ENCODE measurements at places on chromosomes 2 and 18.

DNA sequence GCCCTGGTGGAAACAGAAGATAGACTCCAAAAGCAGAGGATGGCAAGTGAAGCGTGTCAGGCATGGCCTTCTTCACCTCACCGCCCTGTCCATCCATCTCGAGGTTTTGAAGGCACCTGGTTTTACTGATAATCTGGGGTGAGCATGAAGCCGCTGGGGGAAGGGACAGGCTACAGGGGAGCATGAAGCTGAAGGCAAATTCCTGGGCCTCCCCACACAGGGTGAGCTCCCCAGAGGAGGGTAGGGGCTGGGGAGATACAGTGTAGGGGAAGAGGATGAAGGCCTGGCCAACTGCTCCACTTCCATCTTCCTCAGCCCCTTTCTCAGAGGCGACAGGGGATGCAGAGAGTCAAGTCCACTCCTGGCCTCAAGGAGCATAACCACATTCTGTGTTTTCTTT, 228.3 kb upstream of the SMAD2 start:
- DNase-seq: no peak

GRCh38 chr2:225600865-225601264, 201.4 kb downstream of the NYAP2 start:
- DNase-seq: no peak

- DNase-seq: no peak
These were observed 53.9 kb downstream of the NGEF start for GRCh38 chr2:232959139-232959538.

DNA sequence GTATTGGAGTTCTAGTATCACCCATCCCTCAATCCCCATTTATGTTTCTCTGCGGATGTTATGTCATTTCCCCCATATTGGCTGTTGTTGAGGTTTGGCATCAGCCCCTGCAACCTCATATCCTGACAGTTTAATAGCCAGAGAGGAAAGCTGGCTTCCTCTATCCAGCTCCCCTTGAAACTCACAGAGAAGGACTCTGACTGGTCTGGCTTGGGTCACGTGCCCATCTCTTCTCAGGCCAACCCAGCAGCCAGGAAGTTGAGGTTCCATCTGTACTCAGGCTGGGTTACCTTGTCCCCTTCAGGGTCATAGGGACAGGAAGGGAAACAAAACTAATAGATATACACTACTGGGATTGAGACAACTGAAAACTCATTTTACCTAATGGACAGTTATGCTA, 148.0 kb upstream of the SLC14A2 start:
- no peak for DNase-seq

DNA sequence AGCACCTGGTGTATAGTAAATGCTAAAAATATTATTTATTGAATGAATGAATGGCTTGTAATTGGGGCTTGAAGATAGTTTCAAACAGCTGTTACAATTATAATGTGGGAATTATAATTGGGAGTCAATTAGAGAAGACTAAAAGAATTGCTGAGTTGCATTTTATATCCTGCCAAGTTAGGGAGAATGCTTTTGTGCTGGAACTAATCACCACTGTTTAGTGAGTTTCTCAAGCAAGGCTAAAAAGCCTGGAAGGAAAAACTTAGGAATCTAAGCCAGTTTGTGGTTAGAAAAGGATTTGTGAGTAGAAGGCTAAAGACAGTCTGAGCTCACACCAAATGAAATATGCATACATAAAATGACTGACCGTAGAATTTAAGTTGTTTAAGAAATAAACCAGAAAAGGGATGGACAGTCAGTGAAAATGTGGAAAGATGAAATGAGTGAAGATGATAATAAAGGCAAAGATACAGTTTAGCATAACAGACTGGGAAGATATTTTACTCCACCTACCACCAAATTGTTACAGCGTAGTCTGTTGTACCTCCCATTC, 647.7 kb upstream of the FSHR start:
- DNase-seq: no peak

DNA sequence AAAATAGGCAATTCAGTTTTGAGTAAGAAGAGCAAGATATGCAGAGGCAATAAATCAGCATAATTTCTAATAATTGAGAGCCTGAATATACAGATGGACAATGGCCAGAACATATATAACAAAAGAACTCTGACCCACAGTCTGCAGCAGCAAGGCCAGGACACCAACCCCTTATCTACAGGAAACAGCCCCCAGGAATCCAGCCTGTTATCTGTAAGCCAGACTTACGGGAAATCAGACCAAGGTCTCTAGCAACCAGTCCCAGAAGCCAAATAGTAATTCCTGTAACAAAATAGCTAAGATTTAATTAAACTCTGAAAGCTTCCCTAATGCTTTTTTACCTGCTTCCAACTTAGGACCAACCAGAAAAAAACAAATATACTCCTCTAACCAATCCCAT, 434.5 kb upstream of the GYPC start:
- DNase-seq: no peak

- DNase-seq: no peak
These were observed 11.0 kb downstream of the ADRA2B start for GRCh38 chr2:96105152-96105915.

DNA sequence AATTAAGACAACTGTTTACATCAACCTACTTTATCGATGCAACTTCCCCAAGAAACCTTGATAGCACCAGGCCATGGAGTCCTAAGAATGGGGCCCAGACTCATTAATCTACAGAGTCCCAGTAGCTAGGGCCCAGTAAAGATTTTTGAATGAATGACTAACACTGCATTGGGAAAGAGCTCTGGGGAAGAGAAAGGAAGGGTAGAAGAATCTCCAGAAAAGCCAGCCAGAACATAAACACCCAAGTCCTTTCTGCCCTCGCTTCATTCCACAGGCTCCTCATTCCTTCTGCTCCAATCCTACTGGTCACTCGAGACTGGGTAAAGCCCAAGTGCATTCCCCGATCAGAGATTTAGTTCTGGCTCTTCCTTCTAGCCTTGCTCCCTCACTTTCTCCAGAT, 44.3 kb downstream of the CYRIA start:
- peak; percentile 13 for DNase-seq

DNA sequence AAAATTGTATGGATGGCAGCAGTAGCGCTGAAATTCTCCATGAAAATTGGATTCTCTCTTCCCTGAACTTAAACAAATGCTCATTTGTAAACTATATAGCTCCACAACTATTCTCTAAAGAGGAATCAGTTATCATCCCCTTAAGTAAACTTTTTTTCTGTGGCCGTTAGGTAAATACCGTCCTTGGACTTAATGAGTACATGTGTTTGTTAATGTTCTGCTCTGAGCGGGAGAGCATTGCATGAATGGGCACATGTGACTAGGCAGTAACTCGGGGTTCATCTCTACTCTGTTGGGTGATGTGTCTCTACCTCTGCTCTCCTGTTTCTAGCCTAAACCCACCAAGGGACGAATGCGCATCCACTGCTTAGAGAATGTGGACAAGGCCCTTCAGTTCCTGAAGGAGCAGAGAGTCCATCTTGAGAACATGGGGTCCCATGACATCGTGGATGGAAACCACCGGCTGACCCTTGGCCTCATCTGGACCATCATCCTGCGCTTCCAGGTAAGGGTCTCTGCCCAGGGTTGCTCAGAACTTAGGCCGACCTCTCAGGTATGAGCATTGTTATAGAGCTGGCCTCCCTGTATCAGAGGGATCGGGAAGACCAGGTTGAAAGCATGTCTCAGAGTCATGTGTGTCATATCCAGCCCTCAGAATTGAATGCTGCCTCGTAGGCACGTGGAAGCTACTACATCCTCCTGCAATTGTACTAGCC, 111.5 kb upstream of the EML6 start:
- no peak for DNase-seq

DNA sequence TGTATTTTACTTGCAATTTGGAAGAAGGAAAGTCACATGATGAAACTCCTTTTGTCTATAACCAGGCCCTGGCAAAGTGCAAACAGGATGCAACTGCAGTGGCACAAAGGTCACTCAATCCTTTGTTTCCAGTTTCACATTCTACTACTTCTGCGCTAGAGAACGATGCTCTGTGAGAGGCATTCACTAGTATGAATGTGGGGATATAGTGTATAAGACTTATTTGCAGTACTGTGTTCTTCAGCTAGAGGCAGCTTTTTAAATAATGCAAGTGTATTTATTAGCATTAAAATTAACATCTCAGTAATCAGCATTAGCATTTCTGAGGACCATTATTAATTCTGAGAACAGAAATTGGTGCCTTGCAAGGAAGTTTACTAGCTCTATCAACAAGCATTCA, 68.9 kb downstream of the PRPF40A start:
- DNase-seq: peak; percentile 7

GRCh38 chr18:38250971-38251370, 685.4 kb upstream of the CELF4 start:
- no peak for DNase-seq

- no peak for DNase-seq
These were observed 612.7 kb upstream of the GCFC2 start for GRCh38 chr2:76323381-76323780.

GRCh38 chr2:121043061-121043826, 241.8 kb downstream of the TFCP2L1 start:
- no peak for DNase-seq

DNA sequence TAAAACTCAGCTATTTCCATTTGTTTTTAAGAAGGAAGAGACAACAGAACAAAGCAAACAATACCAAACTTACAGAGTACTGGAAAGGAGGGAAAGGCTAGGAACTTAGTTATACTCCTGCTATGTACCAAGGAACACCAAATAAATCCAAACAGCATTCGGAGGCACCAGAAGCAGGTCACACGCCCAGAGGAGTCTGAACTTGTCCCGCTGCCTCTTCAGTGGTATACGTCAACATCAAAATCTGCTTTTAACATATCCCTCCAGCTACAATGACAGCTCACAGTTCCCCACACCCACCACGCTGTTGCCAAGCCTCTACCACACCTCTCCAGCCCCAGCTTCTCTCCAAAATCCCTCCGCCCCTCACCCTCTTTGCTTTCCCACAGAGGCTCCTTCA, 17.3 kb downstream of the C2orf76 start:
- DNase-seq: no peak

GRCh38 chr2:55885127-55885943, 38.2 kb downstream of the EFEMP1 start:
- peak; percentile 85 for DNase-seq

- no peak for DNase-seq
These were observed 38.2 kb downstream of the NRP2 start for GRCh38 chr2:205720451-205720902.

GRCh38 chr2:99382143-99382542, 45.0 kb downstream of the EIF5B start:
- DNase-seq: no peak

DNA sequence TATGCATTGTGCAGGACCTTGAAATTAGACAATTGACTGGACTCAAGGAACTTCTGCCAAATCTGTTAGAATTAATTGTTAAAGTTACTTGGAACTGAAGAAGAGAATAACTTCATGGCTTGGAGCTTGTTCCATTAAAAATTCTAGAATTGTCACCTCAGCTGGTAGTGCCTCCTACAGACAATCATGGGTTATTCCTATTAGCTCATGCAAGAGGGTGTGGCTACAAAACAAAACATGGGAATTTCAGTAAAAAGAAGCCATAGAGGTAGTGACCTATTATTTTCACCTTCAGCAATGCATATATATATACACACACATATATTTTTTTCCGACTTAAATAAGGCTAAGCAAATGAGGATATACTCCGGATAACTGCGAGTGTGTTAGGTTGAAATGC, 181.9 kb upstream of the DTNA start:
- no peak for DNase-seq

DNA sequence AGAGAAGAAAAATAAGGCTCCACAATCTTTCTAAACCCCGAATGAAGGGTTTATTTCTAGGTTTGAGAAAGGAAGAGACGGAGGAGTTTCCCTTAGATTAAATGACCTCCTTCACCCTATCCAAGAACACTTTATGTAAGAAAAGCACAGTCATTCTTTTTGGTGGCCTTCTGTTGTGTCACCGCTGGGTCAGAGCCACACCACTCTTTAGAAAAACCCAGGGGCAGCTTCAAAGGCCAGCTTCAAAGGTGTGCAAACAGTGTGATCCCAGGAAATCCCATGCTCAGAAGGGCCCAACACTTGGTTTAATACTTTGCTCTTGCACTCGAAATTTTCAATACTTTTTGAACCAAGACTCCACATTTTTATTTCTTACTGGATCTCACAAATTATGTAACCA, 7.1 kb downstream of the ST8SIA3 start:
- no peak for DNase-seq

GRCh38 chr18:41873730-41874129, 81.3 kb upstream of the PIK3C3 start:
- no peak for DNase-seq

DNA sequence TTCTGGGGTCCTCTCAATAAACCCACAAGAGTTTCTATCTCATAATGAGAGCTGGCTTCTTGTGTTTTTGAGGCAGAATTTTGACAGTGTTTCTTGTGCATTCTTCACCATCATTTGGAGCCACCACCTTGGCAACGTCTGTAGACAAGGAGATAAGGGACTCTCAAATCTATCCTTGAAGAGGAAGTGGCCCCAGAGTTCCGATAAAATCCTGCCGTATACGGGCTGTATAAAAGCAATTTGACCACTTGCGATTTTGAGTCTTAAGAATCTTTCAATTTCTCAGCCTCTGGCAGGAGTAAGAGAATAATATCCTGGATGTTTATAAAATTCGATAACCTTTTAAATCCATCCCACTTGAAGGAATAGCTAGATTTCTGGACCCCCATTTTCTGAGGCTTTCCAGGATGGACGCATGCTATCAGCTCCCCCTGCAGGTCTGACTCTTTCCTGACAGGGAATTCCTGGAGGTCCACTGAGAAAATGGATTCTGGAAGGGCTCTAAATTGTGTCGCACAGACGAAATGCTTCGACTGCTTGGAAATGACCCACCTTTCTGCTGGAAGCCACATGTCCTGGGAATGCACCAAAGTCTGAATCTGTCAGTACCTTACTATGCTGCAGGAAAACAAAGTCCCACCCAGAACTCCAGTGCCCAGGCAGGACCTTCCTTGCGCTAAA, 54.1 kb downstream of the E2F6 start:
- DNase-seq: peak; percentile 37

All from fibroblast of gingiva (primary cell).